ENCODE measurements at places on chromosomes 16 and 17.

DNA sequence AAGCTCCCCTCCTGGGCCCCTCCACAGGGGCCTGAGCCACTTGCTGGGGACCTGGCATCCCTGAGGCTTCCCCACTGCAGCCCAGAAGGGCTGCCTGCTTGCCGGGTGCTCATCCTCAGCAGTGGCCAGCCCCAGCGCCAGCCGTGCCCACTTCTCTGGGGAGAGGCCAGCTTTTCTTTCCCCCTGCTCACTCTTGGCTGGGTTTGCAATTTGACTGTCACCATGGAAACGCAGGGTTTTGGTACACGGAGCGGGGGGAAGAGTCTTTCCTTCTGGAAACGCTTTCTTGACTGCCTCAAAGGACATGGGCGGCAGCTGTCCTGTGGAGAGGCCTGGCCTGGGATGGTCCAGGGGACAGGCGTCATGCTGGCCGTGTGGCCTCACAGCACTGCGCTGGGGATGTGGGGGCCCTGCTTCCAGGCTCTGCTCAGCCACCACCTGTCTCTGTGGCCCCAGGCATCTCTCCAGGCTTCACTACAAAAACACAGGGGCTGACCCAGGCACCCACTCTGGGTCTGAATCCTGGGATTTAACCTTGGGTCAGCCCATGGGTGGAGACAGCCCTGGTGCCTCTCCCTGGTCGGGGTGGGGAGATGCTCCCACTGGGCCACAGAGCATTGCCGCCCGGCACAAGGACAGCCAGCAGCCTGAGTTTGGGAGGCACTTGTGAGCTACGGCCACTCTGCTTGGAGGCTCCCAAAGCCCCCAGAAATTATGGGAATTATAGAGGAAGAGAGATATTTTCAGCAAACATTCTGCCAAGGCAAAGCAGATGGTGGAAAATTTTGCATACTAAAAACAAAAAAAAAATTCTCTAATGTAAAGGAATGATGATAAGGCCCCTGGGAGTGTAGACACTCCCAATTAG is 45.9 kb upstream of the DOC2B start:
- no peak for DNase-seq

DNA sequence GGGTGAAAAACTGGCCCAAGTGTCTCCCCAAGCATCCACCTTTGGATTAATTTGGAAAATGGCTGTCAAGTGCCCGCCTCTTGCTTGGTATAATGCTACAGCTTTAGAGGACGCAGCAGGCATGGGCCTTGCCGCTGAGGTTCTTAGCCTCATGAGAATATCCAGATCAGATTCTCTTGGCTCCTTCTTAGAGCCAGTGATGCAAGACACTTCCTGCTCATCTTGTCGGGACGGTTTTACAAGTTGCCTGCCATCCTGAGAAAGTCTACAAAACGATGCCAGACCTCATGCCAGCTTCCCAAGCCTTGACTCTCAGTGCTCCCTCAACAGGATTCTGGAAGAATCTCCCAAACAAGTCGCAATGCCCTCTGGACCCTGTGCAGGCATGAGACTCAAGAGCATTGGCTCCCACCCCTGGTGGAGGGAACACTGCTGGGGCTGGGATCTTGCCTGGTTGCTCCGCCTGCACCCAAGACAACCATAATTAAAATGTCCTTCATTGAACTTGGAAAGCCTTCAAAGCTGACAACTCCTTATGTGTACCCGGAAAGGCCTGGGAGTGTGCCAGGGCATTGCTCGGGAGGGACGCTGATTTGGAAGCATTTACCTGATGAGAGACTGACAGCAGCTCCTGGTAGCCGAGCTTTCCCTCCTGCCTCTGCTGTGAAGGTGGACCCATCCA is 25.8 kb upstream of the STH start:
- DNase-seq: no peak

DNA sequence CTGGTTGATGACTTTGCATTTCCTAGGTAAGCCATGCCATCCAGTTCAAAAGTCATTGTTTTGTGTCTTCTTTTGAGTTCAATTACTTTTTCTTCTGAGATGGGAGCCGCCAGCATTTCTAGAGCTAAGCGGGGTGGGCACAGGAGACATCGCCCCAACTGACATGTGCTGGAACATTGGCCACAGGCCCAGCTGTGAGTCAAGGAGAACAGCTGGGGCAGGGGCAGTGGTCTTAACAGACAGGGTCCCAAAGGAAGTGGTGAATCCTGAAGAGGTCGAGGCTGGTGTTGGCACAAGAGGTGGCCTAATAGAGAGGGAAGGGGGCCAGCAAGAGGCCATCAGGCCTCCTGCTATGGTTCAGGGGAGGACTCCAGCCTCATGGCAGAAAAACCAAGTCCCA is 17.1 kb downstream of the RAB11FIP4 start:
- DNase-seq: no peak

DNA sequence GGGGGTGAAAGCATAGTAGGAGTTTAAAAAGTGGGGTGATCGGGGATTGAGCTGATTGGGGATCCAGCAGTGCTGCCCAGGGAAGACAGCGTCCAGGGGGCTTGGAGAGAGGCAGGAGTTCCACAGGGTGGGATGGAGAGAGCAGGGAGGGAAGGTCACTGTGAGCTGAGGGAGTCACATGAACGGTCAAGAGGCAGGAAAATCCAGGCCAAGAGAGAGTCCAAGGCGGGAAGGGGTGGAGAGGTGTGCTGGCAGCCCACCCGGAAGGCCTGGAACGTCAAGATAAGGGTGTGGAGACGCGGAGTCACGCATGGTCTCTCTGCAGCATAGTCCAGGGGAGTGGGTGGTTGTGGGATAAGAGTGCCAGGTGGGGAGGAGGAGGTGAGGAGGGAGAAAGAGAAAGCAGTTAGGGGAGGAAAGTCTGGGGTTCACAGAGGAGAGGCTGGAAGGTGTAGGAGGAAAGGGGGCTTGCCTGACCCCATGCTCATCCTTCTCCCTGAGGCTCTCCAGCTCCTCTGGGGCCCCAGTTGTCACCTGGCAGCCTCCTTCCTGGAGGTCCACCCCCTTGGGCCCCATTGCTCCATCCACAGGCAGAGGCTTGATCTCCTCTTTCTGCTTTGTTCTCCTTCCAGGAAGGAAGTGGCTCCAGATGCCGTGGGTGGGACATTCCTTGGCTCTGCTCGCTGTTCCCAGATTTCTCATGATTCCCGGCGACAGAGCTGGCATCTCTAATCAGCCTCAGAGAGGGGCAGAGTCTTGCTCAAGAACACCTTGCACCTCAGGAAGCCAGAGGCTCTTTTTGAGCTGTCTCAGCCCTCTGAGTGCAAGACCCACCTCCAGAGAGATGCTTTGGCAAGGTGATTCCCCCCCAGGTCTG is 28.7 kb downstream of the CCR7 start:
- no peak for DNase-seq

- no peak for DNase-seq
Measured at GRCh38 chr17:1484060-1484535, 8.4 kb downstream of the MYO1C start.

- no peak for DNase-seq
Measured at GRCh38 chr17:68328676-68329075, 37.4 kb downstream of the ARSG start.

DNA sequence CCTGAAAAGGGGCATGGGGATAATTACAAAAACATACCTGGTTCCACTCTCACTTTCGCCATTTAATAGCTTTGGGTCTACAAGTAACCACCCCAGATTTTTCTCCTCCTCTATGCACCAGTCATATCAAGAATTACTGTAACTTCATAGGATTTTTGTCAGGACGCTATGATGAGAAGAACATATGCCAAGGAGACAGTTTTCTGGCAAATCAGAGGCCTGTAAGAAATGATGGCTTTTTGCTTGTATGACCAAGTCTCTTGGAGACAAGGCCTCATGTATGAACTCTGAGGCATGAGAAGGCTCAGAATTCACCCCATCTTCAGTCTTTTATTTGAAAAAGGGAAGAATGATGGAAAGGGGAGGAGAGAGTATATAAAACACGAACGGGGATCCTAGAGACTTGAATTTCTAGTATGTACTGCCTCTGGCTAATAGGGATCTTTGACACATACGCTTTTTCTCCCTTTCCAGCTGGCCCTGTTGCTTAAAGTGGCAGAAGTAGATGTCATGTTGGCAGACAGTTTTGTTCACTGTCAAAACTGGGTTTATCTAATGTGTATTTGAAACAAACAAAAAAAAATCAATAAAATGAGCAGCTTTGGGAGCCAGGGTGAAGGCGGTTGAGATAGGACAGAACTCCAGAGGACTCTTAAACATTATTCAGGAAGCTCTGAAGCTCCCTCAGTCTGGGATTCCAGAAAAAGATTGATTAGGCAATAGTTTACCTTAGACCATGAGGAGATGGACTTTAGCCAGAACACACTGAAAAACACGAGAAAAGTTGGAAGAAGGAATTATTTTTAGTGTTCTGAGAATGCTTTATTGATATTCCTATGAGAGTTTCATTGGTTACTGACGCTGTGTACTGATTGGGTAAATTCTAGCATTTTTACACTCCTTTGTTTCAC is 656.6 kb downstream of the WWOX start:
- DNase-seq: no peak

DNA sequence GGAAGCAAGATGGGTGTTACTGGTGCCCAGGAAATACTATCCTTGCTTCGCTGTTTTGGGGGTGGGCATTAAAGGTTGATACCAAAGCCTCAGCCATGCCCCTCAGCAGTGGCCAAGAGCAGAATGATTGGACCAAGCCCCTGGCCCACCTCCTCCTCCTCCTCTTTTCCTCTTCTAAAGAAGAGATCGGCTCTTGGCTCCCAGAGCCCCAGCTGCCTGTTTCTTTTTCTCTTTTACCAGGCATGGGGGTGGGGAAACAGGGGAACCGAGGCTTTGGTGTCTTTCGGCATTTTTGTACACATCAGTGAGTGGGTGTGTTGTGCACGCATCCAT is 5.8 kb downstream of the THRA start:
- no peak for DNase-seq

- no peak for DNase-seq
Measured at GRCh38 chr17:57331423-57331822, 75.1 kb downstream of the MSI2 start.

DNA sequence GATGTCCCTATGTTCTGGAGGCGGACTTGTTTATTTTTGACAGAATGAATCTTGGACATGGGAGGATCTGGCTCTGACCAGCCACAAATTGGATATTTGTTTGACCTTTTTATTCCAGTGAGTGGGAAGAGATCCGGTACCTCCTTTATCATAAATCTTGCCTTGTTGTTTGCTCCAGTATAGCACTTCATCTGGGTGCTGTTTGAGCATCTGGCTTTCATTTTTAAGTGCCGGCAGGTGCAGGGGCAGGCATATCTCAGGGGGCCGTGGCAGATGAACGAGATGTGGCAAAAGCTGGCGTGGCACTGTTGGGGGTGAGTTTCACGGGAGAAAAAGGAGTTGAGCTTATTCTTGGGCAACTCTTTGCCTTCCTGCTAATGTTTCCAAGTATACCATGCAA is 37.8 kb downstream of the MSI2 start:
- DNase-seq: no peak

DNA sequence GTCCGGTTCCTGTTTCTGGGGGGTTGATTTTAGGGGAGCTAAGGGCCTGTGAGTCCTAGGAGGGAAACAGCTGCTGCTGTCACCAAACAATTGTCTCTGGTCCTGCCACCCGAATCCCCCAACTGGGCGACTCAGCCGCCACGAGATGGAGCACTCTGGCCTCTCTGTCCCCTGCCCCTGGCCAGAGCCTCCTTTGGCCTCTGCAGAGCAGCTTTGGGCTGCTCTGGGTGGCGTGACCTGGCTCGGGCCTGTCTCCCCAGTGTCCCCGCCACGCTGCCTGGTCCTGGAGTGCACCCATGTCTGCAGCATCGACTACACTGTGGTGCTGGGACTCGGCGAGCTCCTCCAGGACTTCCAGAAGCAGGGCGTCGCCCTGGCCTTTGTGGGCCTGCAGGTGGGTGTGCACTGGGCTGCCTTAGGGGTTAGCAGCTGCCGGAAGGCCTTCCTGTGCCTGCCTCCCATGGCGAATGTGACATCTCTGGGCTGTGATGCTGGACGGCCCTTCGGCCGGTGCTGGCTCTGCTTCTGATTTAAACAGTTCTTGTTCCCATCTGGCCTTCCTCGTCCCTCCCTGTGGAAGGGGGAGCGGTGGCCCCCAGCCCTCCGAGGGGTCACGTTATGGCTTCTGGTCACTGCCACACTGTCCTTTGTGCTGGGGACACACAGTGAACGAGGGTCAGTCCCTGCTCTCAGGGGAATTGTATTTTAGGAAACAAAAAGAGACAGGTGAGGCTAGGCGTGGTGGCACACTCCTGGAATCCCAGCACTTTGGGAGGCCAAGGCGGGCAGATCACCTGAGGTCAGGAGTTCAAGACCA is 11.6 kb upstream of the RNF213 start:
- no peak for DNase-seq

DNA sequence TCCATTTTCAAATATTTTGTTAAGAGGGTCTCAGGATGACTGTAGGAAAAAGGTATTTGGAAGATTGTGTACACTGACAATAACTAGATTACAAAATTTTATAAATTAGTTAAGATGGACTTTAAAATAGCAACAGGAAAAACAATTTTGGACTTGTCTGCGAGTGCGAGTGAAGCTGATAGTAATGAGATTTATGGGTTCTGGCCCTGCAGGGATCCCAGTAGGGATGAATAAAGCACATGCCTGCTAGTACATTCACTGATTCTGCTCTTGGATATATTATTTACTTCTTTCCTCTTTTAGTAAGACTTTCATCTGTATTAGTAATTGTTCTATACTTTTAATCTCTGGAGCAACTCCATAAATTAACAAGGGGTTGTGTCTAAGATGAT is 28.2 kb downstream of the PRKCA start:
- DNase-seq: no peak

GRCh38 chr17:32719689-32720088 is 157.2 kb downstream of the MYO1D start:
- DNase-seq: no peak

DNA sequence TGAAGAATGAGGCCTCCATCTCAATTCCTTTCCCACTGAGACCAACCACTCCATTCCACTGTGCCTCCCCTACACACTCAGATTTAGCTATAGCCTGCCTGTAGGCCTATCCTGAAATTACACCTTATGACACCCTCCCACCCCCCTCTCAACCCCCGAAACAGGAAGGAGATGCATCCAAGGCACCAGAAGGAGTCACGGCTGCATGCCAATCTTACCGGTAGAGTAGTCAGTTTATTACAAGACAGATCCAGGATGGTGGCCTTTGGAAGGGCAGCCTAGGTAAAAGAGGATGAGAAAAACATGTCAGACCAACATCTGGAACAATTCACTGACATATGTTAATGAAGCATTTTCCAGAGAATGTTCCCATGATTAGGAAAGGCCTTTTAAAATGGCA is 2.6 kb downstream of the LRRC59 start:
- DNase-seq: no peak

- DNase-seq: no peak
Measured at GRCh38 chr17:27788919-27789318, 11.4 kb downstream of the NOS2 start.

- DNase-seq: no peak
Measured at GRCh38 chr16:86044241-86044671, 145.3 kb downstream of the IRF8 start.

GRCh38 chr17:74877592-74878548 is 5.1 kb upstream of the FDXR start:
- DNase-seq: no peak

- no peak for DNase-seq
Measured at GRCh38 chr16:1526608-1527555, 6.6 kb upstream of the TMEM204 start.

Measured in esophagus squamous epithelium (tissue), 5 donors.